ENCODE measurements at places on chromosomes 5 and 9.

GRCh38 chr5:6135977-6136376, 242.4 kb downstream of the MED10 start:
- DNase-seq: no peak

GRCh38 chr5:17046320-17046719, 110.2 kb upstream of the MYO10 start:
- DNase-seq: no peak

- peak; percentile 26 for DNase-seq
These were observed 181.8 kb upstream of the PITX1 start for GRCh38 chr5:135215617-135216470.

DNA sequence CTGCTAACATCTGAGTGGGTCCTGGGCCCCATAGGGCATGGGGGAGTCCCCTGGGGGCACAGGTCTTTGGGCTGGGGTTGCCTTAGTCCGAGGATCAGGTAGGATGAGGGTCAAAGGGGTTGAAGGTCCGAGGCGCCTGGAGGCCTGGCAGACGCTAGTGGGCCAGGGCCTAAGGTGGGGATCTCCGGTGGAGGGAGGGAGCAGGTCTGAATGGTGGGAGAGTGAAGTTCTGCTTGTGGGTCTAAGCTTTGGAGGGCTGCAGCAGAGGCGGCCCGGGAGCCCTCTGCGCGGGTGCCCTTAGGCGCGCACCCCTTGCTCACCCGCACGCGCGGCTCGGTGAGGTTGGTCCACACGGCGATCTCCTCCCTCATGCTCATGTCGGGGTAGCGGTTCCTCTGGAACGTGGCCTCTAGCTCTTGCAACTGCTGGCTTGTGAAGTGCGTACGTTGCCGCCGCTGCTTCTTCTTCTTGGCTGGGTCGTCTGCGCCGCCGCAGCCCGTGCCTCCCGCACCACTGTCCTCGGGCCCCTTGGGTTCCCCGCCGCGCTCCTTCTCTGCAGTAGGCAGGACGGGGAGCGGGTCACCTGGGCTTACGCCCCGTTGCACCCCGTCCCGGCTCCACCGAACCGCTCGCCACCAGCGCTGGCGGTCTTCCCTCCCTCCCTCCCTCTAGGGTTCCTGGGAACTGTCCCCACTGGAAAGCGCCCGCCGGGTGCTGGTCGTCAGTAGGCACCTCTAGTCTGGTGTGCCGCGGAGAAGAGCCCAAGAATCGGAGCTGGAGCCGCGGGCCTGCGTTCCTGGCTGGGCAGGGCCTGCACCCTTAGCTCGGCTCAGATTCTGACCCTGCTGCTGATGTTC, 2.8 kb downstream of the PITX1 start:
- peak; percentile 31 for DNase-seq

GRCh38 chr9:127652733-127653132, 40.7 kb downstream of the STXBP1 start:
- DNase-seq: no peak

DNA sequence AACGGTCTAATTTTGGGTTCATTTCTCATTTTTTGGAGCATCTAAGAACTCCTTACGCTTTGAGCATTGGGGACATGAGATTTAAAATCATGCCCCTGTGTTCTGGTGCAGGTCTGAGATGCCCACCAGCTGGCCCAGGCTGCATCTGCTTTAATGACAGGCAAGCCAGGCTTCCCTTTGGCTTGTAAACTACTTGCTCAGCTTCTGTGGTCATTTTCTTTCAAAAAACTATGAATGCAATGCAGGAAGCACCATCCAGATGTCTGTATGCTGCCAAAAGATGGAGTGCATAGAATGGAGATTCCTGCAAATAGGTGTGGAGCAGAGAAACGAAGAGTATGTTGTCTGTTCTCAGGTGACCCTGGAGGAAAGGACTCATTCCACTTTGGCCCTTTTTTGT, 399.9 kb upstream of the ADAMTSL1 start:
- DNase-seq: no peak

- DNase-seq: no peak
These were observed 337.6 kb downstream of the FGF10 start for GRCh38 chr5:44051591-44051990.

- no peak for DNase-seq
These were observed 78.9 kb upstream of the ADRB2 start for GRCh38 chr5:148747536-148747906.

DNA sequence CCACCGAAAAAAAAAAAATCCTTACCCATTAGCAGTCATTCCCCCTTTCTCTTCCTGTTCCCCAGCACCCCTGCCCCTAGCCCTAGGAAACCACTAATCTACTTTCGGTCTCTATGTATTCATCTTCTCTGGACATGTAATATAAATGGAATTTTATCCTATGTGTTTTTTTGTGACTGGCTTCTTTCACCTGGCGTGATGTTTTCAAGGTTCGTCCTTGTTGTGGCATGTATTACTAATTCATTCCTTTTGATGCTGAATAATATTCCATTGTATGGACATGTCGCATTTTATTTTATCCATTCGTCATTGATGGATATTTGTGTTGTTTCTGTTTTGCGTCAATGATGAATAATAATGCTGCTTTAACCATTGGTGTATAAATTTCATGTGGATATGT, 42.8 kb upstream of the SH3GL2 start:
- no peak for DNase-seq

GRCh38 chr9:32706004-32706724, 70.7 kb upstream of the TAF1L start:
- DNase-seq: no peak

GRCh38 chr9:23011669-23012068, 565.0 kb downstream of the DMRTA1 start:
- DNase-seq: no peak

DNA sequence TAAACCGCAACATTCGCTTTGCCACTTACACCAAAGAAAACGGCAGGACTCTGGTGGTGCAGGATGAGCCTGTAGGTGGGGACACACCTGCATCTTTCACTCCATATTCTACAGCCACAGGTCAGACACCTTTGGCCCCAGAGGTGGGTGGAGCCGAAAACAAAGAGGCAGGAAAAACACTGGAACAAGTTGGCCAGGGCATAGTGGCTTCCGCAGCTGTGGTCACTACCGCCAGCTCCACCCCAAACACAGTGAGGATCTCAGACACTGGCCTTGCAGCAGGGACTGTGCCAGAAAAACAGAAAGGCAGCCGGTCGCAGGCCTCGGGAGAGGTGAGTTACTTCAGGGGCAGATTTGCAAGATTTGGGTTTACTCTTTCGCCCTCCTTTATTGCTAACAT, 33.8 kb downstream of the KDM3B start:
- DNase-seq: no peak

DNA sequence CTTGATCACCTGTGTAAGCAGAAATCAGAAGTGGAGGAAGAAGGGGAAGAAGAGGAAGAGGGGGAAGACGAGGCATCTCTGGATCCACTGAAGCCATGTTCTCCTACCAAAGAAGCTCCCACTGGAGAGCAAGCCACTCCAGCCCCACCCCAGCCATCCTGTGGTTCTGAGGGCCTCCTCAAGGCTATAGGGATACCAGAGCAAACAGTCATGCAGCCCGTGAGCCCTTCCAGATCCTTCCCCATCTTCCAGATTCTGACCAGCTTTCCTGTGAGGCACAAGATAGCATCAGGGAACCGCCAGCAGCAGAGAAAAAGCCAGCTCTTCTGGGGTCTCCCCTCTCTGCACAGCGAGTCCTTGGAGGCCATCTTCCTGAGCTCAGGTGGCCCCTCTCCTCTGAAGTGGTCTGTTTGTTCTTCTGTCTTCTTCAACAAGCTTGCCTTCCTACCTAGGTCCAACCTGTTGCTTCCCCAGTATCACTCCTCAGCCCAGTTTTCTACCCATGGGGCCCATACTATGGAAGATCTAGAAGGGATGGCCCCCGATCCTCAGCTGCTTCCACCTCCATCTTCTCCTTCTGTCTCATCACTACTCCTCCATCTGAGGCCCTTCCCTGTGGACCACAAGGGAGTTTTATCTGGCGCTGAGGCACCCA, 29.4 kb downstream of the VCP start:
- DNase-seq: no peak

DNA sequence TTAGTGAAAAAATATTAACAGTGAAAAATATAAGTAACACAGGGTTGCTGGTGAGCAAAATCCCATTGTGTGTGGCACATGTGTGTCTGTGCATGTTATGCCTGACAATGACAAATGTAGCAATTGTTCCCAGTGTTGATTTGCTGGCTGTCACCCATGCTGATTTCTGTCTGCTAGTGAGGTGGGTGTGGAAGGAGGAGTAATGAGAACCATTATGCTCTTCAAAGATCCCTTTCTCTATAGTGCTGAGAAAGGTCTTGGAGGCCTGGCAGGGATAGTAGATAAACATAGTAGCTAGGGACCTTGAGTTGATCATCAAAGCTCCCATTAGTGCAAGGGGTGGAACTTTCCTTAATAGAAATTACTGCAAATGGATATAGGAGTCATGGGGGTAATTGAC, 152.5 kb upstream of the CLINT1 start:
- DNase-seq: no peak

DNA sequence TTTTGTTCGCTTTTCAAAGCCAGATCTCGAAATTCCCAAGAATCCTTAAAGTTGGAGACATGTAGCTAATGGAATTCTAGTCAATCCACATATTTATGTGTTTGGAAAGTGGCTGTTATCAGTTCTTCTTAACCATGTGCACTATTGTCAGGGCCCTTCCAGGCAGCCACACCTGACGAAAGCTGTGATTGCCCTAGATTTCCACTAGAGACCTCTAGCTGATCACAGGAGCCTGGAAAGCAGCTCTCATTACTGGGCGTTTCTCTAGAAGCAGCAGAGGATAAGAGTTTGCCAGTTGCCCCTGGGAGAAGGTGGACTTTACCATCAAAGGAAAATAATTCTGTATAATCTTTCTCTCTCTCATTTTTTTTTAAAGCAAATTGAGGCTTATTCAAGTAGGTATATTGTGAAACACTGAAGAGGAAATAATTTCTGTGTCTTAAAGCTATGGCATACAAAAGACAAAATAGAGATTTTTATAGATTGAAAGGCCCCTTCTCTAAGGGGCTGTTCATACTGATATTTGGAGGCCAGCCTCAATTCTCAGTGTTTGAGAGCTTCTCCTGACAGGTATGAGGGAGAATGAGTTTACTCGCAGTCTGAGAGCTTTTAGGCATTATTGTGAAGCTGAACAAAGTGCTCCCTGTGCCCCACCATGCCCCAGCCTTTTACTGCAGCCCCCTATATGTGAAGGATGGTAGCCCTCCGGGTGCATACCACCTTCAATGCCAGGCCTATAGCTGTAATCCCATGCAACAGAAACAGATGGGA, 405.4 kb upstream of the ACTBL2 start:
- no peak for DNase-seq

DNA sequence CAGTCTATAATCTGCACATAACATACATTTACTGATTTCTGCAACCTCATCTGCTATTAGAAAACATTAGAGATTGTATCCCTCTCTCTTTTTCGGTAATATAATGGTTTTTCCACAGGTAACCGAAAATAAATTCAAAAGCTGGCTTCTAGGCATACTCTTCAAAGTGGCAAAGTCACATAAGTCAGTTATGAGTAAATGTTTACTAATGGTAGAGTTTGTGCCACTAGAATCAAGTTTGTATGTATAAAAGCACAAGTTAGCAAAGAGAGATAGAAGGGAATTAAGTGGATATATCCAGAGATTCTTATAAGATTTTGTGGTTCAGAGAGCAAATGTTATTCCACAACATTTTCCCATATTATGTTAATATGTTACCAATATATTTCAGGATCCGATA, 86.9 kb downstream of the MYO10 start:
- no peak for DNase-seq

GRCh38 chr5:96259151-96259772, 173.8 kb downstream of the PCSK1 start:
- DNase-seq: peak; percentile 64

GRCh38 chr9:108775901-108776306, 79.9 kb downstream of the ACTL7B start:
- DNase-seq: no peak

GRCh38 chr9:96009690-96010472, 134.4 kb downstream of the ERCC6L2 start:
- no peak for DNase-seq

DNA sequence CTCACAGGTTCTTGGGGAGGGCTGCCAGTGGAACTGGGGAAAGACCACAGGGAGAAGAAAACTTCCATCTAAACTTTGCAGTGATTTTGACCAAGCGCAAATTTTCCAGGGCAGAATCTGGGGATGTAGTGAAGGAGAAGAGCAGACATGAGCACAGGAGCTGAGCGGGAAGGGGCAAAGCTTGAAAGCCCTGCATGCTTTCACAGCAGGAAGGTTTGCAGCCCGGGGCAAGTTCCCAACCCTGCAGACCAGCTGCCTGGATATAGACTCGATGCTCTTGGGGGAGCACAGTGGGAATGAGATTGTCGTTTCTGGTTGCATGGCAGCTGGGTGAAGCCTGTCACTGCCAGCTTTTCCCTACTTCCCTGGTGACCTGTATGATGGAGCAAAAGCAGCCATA, 276.8 kb upstream of the RORB start:
- DNase-seq: no peak

DNA sequence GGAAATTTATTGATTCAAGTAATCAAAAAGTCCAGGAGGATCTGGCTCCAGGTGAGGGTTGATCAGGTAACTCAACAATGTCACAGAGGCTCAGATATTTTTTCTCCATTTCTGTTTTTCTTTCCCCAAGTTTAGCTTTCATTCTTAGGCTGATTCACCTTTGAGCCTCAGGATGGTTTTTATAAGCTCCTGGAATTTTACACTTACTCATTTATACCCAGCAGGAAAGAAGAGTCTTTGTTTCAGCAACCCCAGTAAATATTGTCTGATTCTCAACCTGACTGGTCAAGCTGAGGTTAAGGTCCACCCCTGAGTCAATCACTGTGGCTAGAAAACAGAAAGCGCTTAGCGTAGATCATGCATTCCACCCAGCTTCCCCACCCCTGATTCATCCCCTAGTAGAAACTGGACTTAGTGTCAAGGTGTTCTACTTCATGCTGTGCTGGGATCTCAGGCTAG, 500.6 kb downstream of the KIF4B start:
- DNase-seq: no peak
